Gastroesophageal sphincter (tissue), 4 donors: ENCODE measurements at places on chromosomes 5 and 9. TPM values are rescaled to one million over a fixed set of nuclear protein-coding genes. Genes with fewer than 3 reads are reported as not detected.

GRCh38 chr5:145903867-145904266 is 31.1 kb upstream of the GRXCR2 start:
- no peak for ATAC-seq

- ATAC-seq = no peak
These were observed 281.2 kb downstream of the TRPM3 start for GRCh38 chr9:70840266-70840665.

- no peak for ATAC-seq
These were observed 192.9 kb downstream of the NR3C1 start for GRCh38 chr5:143210576-143210975.

DNA sequence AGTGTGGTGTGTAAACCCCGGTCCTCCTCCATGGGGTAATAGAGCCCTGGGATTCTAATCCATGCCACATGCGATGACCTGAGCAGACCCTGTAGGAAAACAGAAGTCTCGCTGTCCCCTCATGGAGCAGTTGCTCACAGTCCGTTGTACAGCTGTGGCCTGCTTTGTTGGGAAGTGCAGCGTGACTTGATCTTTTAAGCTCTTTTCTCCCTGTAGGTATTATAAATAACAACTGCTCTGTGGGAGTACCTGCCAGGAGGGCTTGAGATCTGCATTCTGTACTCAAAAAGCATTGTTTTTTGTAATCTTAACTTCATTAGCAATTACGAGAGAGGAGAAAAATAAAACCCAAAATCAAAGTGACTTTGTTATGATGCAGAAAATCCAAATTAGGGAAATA is 17.3 kb downstream of the MEGF10 start:
- no peak for ATAC-seq

FAM219A gene
- 11.2 TPM for total RNA-seq

OR1Q1 gene
- total RNA-seq = not detected

DNA sequence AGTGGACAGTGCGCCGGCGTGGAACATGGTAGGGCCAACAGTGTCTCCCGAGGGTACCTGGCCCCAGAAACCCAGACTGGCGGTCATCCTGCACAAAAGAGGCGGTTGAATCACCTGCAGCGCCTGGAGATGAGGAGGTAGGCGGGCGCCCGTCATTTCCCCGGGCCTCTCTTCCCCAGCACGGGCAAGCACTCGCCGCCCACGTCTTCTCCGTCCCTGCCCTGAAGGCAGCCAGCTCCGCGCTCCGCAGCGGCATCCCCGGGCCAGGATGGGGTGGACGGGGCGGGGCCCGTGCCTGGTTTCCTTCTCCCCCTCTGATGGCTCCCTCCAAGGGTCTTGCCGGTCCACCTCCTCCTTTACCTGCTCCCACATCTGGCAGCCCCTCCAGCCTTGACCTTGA is 27.1 kb upstream of the N4BP3 start:
- no peak for ATAC-seq

GRCh38 chr5:164573397-164573796 is 1068.0 kb downstream of the MAT2B start:
- no peak for ATAC-seq

CCDC171 gene
- total RNA-seq = 3.6 TPM

SGCD gene
- 61.3 TPM for total RNA-seq

DNA sequence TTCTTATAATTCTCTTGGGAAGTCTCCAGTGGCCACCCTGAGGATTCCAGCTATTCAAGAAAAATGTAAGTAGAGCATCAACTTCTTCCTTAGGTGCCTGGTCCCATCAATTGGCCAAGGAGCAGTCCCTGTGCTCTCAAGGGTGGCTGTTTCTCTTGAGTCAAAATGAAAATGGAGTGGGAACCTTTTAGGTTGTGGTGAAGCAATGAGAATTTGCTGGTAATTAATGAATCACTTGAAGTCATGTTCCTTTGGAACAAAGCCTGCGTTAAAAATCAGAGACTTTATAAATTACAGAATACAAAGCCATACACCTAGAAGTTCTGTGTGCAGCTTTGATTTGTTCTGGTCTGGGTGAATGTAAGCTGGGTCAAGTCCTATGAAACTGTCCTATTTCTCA is 48.9 kb downstream of the IL31RA start:
- no peak for ATAC-seq

DNA sequence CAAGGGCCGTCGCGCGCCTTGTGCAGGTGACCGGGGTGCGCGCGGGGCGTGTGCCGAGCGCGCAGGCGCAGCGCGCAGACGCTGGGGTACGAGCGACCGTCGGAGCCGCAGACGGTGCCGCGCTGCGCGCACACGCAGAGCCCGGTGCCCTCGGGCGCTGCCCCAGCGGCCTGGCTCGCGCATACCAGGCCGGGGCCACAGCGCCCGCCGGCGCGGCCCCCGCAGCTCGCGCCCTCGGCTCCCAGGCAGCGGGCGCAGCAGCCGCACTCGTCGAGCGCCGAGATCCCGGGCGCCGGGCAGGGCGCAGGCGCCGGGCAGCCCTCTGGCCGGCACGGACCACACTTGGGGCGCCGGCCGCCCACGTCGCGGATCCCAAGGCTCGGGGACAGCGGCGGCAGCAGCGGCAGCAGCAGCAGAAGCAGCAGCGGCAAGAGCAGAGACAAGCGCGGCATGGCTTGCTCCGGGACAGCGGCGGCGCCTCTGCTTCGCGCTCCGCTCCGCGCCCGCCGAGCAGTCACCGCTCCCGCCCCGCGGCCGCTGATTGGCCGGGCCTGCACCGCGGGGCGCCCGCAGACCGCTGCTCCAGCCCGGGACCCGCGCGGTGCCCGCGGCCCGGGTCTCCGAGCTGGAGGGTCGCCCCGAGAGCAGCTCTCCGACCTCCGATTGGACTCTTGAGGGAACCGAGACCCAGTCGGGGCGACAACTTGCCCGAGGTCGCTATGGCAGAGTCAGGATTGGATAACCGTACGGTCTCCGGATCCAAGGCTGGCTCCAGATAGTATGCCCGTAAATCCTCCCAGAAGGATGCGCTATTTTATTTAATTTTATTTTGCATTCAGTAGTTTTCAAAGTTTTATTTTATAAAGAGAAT is at the start of gene IGFBPL1:
IGFBPL1 (minus strand) TSS at position 482 of the 871 bp plus-strand sequence; CDS start at position 452, 30 bp downstream.
- ATAC-seq = peak; percentile 65

DNA sequence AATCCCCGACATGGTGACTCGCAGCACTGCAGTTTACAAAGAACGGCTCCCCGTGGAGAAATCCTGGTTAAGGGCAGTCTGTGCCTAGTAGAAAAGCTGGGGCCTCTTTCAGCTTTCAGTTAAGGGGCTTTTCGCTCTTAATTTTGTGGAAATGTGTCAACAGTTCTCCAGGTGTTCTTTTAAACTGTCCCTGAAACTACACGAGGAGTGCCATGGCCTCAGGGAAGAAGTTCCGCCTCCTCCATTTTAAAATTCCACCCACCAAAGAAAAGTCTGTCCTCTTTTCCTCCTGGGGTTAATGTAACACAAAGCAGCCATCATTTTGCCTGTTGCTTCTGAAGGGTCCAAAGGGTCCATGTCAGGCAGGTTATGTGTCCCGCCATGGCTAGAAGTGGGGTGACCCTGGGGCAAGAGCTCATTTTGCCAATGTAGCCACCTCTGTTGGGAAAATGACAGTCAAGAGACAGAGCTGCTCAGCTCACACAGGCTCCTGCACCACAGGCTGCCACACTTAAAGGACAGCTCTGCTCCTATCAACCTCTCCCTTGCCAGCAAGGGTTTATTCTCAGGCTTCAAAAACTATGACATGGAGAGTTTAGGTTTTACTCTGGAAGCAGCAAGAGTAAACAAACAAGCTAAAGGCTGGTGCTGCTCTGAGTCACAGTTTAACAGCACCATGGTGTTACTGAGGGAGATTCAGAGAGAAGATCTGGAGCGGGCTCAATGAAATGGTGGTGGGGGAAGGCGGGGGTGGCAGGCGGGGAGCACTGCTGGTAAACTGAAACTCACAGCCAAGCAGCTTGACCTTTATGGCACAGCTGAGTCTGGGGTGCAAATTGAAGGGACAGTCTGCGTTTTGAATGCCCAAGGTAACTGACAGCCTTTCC is 3.2 kb downstream of the WHRN start:
- no peak for ATAC-seq

- no peak for ATAC-seq
These were observed 39.3 kb downstream of the SPARC start for GRCh38 chr5:151647320-151647861.

DNA sequence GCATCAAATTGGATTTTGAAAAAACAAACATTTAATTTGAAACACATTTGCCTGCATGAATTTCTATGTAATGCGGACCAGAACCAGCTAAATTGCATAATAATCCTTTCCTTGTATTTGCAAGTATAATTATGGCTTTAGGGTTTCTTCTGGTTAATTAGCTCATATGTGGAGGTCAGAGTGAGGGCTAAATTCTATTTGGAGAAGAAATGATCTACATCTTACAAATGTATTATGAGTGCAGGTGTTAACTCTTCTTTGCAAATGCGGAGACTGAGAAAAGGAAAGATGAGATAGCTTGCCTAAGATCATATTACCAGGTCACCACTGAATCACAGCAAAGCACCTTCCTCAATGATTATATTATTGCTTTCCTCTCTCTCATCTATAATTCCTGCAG is 194.7 kb downstream of the CDH9 start:
- no peak for ATAC-seq

DNA sequence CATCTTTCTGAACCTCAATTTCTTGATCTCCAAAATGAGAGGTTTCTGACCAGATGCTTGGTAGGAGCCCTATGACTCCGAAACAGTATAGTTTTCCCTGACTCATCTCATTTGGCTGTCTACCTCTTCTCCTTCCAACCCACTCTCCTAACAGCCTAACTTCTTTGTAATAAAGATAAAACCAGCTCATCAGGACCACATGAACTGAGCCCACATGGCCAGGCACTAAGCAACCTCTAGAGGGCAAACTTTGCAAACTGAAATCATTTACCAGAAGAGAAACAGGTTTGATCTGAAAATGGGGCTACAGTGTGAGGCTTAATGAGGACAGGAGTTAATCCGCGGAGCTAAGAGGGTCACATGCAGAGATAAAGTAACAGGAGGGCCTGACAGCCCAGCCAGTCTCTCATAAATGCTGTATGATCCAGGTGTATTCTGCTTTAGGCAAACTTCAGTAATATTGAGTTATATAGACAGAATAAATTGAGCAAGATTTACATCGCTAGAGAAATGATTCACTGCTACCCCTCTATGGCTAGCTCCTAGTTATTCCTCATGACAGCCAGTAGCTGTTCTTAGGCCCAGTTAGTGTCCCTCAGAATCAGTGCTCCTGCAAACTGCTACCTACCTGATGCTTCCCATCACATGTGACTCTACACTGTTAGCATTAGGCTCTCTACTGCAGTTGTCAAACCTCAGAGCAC is 64.6 kb downstream of the ABCA1 start:
- peak; percentile 37 for ATAC-seq

SPATA31D4 gene
- total RNA-seq = not detected

FGF1 gene
- total RNA-seq = 1.6 TPM

DNA sequence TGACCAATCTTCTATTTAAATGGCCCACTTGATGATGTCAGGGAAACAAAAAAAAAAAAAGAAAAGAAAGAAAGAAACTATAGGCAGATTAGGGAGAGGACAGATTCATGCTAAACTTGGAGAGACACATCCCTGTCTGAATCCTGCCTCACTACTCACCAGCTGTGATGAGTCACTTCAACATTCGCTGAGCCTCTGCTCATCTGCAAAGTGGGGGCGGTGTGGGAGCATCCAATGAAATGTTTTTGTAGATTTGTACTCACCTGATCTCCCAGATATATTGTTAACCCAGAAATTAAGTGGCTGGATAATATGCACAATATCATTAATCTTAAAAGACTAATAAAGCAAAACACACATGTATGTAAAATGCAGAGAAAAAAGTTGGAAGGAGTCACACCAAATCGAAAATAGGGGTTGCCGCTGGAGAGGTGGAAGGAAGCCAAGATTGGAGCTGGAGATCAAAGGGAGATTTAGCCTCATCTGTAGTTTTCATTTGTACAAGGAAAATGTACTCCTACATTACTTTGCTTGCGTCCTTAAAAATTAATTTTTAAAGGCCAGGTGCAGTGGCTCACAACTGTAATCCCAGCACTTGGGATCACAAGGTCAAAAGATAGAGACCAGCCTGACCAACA is 17.0 kb upstream of the ERGIC1 start:
- ATAC-seq = no peak

GRCh38 chr9:130111786-130112537 is 58.3 kb downstream of the GPR107 start:
- no peak for ATAC-seq

GPX8 gene
- total RNA-seq = 32.7 TPM

DNA sequence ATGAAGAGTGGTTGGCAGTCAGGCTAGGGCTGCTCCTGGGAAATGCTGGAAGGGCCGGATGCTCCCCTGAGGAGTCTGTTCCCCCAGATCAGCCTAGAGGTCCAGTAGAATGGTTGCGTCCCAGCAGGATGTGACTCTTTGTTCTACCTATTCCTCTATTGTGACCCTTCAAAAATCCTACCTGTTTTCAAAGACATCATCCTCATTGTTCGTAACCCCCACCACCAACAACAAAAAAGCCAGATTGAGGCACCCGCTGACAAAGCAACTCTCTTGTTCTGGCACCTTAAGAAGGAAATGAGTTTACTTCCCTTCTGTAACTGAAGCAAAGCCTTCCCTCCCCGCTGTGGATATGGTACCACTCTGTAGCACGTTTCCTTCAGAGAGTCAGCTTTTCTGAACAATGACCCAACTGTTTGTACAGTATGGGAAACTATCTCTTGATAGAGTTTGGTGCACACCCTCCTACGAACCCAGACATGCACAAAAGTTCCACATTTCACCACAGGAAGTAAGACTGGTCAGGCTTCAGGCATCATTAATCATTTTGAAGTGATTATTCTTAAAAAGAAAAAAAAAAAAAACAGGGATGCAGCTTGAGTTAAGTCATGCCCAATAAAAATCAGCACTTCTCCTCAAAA is 207.2 kb downstream of the ENC1 start:
- no peak for ATAC-seq

GRCh38 chr9:96655198-96655851 is at the start of gene PRXL2C:
Gene PRXL2C (minus strand): TSS chr9:96655317. CDS start chr9:96655281, 36 bp downstream.
- ATAC-seq = peak; percentile 90

DNA sequence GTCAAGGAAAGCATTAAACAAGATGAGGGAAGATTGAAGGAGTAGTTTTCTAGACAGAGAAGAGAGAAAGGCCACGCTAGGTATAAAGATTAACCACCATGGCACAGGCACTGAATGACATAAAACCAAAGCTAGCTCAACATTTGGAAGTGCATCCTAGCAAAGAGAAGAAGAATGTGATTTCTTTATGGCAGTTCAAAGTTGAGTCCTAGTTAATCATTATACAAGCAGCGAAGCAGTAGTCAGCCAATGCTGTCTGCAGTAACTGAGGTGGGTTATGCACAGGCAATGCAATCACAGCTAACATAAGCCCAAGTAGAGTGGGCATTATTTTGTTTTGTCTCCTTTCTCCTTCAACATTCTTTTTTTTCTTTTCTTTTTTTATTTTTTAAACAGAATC is 24.0 kb upstream of the ANKRD31 start:
- ATAC-seq = no peak

IL31RA gene
- not detected for total RNA-seq
